Neural crest cell (in vitro differentiated cells): ENCODE measurements at places on chromosomes 12 and 14. TPM values are rescaled to one million over a fixed set of nuclear protein-coding genes. Genes with fewer than 3 reads are reported as not detected.

The BHLHE41 gene
- total RNA-seq, result 0.65 TPM in 1 of 2 replicates, not detected in the other

The OLR1 gene
- not detected in 2 replicates for total RNA-seq

The SALL2 gene
- total RNA-seq, result 160 and 164 TPM in 2 replicates

The PDE3A gene
- 2.4 and 2.7 TPM in 2 replicates for total RNA-seq

The SLCO1C1 gene
- total RNA-seq, result 0.36 and 1.5 TPM in 2 replicates

The SRRM4 gene
- total RNA-seq, result 9.1 and 10.8 TPM in 2 replicates

The NINJ2 gene
- 0.42 TPM in 1 of 2 replicates, not detected in the other for total RNA-seq

The SERPINA10 gene
- not detected in 2 replicates for total RNA-seq

The HELB gene
- 4.5 and 4.6 TPM in 2 replicates for total RNA-seq

The MAP1LC3B2 gene
- 0.82 TPM in 1 of 2 replicates, not detected in the other for total RNA-seq

The CLEC14A gene
- not detected in 2 replicates for total RNA-seq

The RERG gene
- 0.61 and 1.1 TPM in 2 replicates for total RNA-seq

The CDCA3 gene
- 67.9 and 71.7 TPM in 2 replicates for total RNA-seq

The VEZT gene
- total RNA-seq, result 79.1 and 80.8 TPM in 2 replicates

The KRT78 gene
- total RNA-seq, result not detected in 2 replicates

The CLEC4A gene
- total RNA-seq, result not detected in 2 replicates

The EMP1 gene
- 0.30 and 0.68 TPM in 2 replicates for total RNA-seq

The PAX9 gene
- not detected in 2 replicates for total RNA-seq

The BCAT1 gene
- total RNA-seq, result 199 TPM in 2 replicates

The LRIG3 gene
- total RNA-seq, result 24.5 and 27.7 TPM in 2 replicates

The CCDC177 gene
- 7.5 and 7.7 TPM in 2 replicates for total RNA-seq

The KRT2 gene
- not detected in 2 replicates for total RNA-seq

The CMA1 gene
- total RNA-seq, result not detected in 2 replicates

The GPD1 gene
- 0.16 and 0.49 TPM in 2 replicates for total RNA-seq

The HOXC6 gene
- total RNA-seq, result 10.7 and 11.0 TPM in 2 replicates

The NCKAP5L gene
- 40.8 and 45.0 TPM in 2 replicates for total RNA-seq

The EIF2S3B gene
- total RNA-seq, result 0.73 and 0.96 TPM in 2 replicates

The NTN4 gene
- 5.7 and 6.0 TPM in 2 replicates for total RNA-seq

The HOXC13 gene
- not detected in 2 replicates for total RNA-seq

The TSPAN9 gene
- total RNA-seq, result 22.8 and 23.8 TPM in 2 replicates

The KRT7 gene
- not detected in 2 replicates for total RNA-seq

The CCDC196 gene
- total RNA-seq, result not detected in 2 replicates

The IFI27L2 gene
- total RNA-seq, result 25.3 and 30.4 TPM in 2 replicates

The TAS2R42 gene
- not detected in 2 replicates for total RNA-seq

The FAIM2 gene
- total RNA-seq, result 0.73 and 1.6 TPM in 2 replicates

The RD3L gene
- not detected in 2 replicates for total RNA-seq

The GYS2 gene
- not detected in 2 replicates for total RNA-seq

The NAV3 gene
- 4.7 and 5.0 TPM in 2 replicates for total RNA-seq

The GLT8D2 gene
- 1.5 and 1.9 TPM in 2 replicates for total RNA-seq

The TMEM179 gene
- 19.4 and 20.2 TPM in 2 replicates for total RNA-seq

The RFC5 gene
- 52.6 and 53.0 TPM in 2 replicates for total RNA-seq

The PLEK2 gene
- total RNA-seq, result not detected in 2 replicates

The CD4 gene
- 3.8 and 4.1 TPM in 2 replicates for total RNA-seq

The LBHD2 gene
- total RNA-seq, result not detected in 2 replicates
